D721Med (cell line): ENCODE measurements at places on chromosomes 5 and 9.

DNA sequence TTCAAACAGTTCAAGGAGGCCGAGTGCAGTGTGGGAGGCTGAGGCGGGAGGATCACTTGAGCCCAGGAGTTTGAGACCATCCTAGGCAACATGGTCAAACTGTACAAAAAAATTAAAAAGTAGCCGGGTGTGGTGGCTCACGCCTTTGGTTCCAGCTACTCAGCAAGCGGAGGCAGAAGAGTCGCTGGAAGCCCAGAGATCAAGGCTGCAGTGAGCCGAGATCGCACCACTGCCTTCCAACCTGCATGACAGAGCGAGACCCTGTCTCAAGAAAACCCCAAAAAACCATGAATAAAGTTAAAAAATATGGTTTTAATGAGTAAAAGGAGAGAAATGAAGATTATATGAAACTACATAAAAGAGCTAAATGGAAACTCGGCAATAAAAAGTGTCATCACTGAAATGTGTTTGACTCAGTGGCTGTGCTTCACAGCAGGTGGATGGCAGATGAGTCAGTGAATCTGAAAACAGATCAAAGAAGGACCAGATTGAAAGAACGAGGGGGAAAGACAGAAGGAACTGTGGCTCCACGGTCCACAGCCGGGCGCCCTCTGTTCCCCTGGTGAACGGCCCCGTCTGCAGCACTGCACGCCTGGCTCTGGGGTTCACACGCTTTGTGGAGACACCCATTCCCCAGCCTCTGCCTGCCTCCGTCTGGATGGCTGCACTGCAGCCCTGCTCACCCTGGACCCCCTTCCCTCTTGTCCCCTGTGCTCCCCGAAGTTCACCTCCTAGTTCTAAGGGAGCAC, 25.1 kb downstream of the EXD3 start:
- no peak for DNase-seq

GRCh38 chr9:71822935-71823334, 54.6 kb upstream of the CEMIP2 start:
- no peak for DNase-seq

- no peak for DNase-seq
Observed at GRCh38 chr9:93948441-93949072, 6.6 kb downstream of the BARX1 start.

DNA sequence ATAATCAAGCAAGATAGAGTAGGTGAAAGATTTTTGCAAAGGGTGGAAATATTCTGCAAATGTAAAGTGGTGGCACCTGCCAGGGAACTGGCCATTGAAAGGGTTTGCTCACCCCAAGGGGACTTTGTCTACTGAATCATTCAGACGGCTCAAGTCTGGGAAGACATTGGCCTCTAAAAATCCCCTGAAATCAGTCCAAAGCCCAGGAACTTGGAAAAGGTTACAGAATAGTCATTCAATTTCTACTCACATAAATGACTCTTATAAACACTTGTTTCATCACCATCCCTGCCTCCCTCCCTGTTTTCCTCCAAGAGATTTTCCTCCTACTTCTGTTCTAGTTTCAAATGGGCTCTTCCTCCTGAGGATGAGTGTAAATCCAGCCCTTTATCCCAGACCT, 28.5 kb downstream of the ZNF366 start:
- no peak for DNase-seq

DNA sequence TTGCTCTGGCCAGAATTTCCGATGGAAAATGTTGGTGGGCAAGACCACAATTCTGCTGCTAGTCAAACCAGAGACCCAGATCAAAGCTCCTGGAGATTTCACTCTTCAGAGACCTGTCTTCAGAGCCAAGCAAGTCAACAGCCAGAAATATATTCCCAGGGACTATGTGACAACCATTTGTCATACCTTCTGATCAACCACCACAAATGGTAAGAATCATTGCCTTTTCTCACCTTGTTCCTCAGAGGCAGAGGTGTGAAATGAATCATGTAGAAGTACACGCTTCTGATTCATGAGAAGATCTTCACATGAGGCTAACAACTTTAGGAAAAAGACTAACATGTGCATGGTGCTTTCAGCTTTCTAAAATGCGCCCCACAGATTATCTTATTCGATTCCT, 53.5 kb downstream of the SUSD1 start:
- DNase-seq, result no peak

- no peak for DNase-seq
Observed at GRCh38 chr5:73273379-73274050, 100.5 kb downstream of the TMEM174 start.

DNA sequence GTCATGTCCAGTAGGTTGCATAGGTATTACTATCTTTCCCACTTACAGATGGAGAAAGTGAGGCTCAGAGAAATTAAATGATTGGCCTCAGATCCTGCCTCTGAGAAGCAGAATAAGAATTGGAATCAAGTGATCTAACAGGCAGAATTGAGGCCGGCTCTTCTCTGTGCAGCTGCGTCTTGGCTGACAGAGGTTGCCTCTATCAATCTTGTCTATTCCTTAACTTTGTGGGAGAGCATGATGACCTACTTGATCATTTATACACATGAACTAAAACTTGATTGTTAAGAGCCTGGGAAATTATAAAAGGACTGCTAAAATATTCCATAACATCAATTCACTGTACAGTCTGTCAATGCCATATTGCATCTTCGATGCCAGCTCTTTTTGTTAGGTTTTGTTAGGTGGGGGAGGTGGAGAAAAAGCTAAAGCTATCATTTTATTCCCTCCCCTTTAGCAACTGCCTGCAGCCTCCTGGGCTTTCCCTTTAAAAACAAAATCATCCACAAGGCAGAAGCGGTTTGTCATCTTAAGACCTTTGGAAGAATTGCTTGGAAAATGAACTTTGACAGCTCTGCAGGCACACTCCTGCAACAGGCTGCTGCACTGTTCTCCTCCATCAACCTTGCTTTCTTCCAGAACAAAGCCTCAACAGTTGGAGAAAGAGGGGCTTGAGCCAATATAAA, 247.4 kb downstream of the SMARCA2 start:
- DNase-seq, result no peak

GRCh38 chr9:69168709-69169217, 5.3 kb upstream of the TJP2 start:
- DNase-seq, result no peak

GRCh38 chr5:171168171-171168570, 140.9 kb upstream of the TLX3 start:
- no peak for DNase-seq

DNA sequence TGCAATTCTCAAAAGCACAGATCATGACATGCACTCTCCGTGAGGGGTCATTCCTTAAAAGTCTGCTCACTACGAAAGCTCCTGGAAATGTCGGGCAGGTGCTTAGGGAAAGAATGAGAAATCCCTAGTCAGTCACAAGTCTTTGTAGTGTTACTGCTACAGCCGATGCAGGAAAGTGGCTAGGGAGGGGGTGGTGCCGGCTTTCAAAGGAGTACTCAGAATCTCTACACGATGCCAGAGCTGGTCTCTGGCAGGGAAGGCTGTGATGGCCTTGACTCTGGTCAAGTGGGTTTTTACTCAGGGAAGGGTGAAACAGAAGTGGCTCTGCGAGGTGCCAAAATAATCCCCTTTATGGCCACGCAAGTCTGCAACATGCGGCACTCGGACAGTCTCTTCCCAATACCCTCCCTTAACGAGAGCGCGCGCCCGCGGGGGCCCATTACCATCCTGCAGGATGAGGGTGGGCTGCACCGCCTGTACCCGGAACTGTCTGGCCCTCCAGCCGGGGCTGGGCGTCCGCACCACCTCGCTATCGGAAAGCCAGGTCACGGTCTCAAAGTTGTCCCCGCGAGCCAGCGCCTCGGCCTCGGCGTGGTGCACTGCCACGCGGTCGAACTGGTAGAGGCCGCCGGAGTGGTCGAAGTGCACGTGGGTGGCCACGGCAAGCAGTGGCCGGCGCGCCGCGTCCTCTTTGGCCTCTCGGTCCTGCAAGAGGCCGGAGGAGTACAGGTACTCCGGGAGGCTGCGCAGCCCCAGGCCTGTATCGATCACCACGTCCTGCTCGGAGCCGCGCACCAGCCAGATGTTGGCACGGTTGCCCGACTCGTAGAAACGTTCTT, 956 bp downstream of the MBLAC2 start:
- no peak for DNase-seq

DNA sequence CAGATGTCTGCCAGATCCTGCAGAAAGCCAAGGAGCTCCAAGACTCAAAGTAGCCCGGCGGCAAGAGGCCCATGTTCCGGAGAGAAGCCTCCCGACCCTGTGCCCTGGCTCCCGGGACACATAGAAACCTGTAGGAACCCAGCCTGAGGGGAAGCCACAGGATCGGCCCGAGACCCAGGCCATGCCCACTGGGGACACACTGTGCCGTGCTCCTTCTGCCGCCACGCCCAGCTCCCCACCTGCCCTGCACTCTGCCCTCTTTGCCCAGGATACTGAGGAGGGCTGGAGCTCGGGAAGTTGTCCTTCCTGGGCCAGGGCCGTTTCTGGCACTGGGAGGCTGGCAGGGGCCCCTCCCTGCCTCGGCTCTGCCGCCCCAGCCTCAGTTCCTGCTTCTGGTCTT, 10.5 kb upstream of the ENDOG start:
- DNase-seq, result no peak
